PC-3 (cell line): ENCODE measurements at places on chromosomes 3 and 15. TPM values are rescaled to one million over a fixed set of nuclear protein-coding genes. Genes with fewer than 3 reads are reported as not detected.

GRCh38 chr3:42507252-42507651 is 4.8 kb downstream of the VIPR1 start:
- DNase-seq, result peak; percentile 61

- DNase-seq, result peak; percentile 45
These were observed 79.5 kb upstream of the BHLHE40 start for GRCh38 chr3:4899710-4900109.

DNA sequence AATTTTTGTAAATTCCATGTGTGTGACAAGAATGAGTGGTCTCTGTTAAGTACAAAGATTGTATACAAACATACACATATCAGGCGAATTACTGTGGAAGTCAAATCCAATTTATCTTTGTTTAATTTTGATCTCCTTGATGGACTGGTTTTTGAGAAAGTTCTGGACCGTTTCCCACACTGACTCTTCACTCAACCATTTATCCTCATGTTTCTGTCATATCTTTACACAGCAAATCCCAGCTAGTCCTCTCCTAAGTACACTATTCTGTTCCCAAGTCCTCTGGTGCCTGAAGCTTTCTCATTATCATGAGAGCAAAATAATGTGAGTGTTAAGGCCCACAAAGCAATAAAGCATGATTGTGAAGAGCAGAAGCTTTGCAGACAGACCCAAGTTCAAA is 189.9 kb downstream of the WNT5A start:
- DNase-seq, result no peak

DNA sequence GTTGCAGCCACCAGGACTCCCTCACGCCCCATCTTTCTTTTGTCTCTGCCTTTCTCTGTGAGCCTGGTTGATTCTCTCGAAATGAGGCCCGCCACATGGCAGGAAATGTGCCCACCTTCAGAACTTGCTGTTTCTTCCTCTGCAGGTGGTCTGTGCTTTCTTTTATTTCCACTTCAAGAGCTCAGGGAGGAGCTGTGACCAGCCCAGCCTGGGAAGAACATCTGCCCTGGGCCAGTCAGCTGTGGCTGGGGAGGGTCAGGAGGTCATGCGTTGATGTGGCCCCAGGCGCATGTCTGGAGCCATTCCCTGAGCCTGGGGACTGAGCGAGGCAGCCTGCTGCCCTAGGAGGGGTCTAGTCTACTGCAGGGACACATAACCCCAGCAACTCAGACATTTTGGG is 8.0 kb downstream of the FBLN2 start:
- DNase-seq, result no peak

DNA sequence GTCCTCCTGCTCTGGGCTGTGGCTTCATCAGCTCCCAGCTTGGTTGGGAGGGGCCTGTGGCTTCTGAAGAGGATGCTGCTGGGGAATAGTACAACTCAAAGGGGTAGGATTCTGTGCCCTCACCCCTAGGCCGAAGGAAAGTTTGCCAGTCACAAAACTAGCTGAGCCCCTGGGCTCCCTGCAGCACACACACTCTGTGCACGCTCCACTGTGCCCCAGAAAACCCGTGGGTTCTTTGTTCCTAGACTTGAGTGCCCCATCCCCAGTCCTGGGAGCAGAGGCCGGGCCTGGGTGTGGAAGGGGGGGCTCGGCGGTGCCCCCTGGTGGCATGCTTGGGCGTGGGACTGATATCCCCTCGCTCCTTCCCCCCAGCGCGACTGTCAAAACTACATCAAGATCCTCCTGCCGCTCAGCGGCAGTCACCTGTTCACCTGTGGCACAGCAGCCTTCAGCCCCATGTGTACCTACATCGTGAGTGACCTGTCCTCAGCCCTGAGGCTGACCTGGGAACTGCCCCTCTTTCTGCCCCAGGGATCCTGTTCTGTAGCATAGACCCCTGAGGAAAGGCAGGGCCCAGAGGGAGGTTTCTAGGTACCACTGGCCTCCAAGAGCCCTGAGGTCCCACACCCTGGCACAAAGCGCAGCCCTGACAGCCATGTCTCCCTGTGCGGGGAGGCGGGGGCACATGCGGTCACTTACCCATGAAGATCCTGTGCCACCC is 14.2 kb downstream of the CIB1 start:
- no peak for DNase-seq

DNA sequence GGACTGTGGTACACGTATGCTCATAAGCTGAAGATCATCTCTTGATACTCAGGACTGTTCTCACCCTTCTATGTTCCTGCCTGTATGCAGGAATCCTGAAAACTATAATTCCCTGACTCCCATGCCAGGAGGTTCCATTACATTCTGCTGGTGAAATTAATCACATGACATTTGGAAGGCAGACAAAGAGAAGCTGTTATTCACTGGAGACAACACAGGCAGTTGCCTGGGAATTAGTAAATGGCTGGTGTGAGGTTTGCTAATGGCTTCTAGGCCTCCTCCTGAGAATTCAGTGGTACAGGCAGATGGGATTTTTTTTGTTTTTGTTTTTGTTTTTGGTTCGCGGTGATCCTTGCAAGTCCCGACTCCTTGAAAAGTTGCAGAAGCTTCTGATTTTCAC is 91.4 kb downstream of the CTNNB1 start:
- DNase-seq, result no peak

- no peak for DNase-seq
These were observed 880.2 kb downstream of the ROBO1 start for GRCh38 chr3:78887547-78888011.

GRCh38 chr3:187640569-187641059 is 29.6 kb downstream of the SST start:
- DNase-seq, result no peak

DNA sequence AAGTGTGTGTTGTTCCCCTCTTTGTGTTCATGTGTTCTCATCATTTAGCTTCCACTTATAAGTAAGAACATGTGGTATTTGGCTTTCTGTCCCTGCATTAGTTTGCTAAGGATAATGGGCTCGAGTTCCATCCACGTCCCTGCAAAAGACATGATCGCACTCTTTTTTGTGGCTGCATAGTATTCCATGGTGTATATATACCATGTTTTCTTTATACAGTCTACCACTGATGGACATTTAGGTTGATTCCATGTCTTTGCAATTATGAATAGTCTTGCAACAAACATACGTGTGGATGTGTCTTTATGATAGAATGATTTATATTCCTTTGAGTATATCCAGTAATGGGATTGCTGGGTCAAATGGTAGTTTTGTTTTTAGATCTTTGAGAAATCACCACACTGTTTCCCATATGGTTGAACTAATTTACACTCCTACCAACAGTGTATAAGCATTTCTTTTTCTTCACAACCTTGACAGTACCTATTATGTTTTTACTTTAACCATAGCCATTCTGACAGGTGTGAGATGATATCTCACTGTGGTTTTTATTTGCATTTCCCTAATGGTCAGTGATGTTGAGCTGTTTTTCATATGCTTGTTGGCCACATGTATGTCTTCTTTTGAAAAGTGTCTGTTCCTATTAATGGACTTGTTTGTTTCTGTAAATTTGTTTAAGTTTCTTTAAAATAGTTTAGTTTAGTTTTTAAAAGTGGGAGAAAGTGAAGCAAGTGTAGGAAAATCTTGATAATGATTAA is 21.9 kb upstream of the SLC30A4 start:
- DNase-seq, result no peak

DNA sequence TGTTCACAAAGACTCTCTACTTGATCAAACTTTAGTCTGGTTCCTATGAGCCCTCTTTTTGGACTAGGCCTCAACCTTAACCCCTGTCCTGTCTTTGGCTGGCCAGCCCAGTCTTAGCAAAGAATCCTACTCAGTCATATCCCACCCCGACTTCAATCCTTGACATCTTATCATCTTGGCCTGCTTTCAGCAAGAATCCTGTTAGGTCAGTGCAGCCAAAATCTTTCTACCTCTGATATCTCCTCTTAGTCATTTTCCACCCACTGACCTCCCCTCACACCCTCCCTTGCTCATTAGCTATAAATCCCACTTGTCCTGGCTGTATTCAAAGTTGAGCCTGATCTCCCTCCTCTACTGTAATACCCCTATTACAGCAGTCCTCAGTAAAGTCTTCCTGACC is 286.1 kb downstream of the MAGI1 start:
- no peak for DNase-seq

GRCh38 chr3:117645561-117646242 is 936.1 kb downstream of the TUSC7 start:
- DNase-seq, result no peak

DNA sequence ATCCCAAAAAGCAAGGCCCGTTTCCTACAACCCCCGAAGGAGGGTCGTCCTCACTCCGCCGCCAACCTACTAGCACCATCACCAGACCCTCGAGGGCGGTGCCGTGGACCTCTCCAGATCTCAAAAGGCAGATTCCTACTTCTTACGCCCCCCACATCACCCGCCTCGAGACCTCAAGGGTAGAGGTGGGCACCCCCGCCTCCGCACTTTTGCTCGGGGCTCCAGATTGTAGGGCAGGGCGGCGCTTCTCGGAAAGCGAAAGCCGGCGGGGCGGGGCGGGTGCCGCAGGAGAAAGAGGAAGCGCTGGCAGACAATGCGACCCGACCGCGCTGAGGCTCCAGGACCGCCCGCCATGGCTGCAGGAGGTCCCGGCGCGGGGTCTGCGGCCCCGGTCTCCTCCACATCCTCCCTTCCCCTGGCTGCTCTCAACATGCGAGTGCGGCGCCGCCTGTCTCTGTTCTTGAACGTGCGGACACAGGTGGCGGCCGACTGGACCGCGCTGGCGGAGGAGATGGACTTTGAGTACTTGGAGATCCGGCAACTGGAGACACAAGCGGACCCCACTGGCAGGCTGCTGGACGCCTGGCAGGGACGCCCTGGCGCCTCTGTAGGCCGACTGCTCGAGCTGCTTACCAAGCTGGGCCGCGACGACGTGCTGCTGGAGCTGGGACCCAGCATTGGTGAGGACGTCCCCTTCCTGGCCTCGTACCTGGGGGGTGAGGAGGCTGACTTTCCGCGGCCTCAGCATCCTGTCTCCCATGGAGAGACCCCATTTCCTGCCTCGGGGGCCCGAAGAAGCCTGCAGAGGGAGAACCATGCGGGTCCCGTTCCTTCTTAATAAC is at the start of gene MYD88:
TSS of gene MYD88 (plus strand) at position 313 of the 842 bp plus-strand sequence. CDS start at position 353, 40 bp downstream.
- DNase-seq, result peak; percentile 62

DNA sequence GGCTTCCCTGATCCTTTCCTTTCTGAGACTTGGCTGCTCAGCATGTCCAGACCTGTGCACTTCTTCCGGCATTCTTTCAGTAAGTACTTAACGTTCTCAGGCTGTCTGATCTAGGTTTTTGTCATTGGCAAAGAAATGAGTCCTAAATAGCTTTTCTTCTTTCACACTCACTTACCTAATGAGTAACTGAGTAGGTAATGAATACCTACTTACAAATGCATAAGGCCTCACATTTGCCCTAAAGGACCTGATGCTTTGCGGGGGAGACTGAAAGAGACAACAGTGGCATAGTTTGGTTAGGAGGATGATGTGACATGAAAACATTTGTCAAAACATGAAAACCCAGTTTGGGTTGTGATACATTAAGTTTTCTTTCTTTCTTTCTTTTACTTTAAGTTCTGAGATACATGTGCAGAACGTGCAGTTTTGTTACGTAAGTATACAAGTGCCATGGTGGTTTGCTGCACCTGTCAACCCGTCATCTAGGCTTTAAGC is 516.7 kb upstream of the CFAP20DC start:
- DNase-seq, result no peak

DNA sequence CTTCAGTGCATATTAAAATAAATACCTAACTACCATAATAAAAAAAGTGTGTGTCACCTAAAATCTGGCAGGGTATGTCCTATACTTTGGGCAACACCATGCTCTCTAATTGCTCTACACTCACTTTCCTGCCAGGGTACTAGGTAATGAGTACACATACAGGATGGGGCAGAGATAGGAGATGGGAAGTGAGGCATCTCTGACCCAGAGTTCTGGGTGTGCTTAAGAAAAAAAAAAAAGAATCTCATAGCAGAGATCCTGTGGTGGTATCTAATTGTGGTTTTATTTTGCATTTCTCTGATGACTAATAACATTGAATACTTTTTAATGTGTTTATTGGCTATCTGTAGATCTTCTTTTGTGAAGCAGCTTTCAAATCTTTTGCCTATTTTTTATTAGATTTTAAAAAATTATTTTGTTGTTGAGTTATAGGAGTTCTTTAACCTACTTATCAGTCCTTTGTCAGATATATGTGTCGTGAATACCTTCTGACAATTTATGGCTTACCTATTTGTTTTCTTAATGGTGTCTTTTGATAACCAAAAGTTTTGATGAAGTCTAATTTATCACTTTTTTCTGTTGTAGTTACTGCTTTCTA is 48.0 kb downstream of the EEFSEC start:
- DNase-seq, result no peak

DNA sequence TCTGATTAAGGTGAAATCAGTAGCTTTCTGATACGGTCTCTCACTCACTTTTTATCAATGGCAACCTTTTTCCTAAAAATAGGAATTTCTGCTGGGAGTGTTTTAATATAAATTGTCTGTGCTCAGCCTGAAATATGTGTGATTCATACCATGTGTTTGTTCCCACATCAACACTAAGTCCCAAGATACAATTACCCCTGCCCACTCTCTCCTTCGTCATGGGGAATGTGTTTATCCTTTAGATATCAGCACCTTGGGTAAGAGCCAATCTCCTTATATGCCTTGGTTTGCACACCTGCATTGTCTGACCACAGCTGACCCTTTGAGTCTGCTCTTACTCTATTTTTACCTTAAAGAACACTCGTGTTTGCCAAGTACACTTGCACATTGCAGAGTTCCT is 356.4 kb downstream of the LPP start:
- DNase-seq, result peak; percentile 68

GRCh38 chr3:32890420-32891276 is 60.8 kb upstream of the CCR4 start:
- no peak for DNase-seq

DNA sequence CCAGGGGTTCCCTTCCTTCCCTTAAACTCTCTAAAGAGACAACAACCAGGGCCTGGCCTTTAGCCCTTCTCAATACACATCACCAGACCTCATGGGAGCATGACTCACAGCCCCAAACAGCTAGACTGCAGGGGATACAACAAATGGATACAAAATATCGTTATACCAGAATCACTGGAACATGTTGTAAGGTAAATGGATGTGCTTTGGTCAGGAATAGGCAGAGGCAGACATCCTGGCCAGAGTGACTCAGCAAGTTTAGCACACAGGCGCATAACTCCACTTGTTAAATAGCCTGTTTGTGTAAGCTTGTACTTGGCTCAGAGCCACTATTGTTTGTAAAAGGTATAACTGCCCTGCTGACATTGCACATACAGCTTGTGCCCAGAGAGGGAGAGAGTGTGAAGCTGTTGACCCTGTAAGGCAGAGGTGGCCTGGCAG is 18.3 kb downstream of the TMED3 start:
- DNase-seq, result peak; percentile 69

Gene HYKK
- total RNA-seq, result 2.9 and 7.3 TPM in 2 replicates

Gene CHDH
- total RNA-seq, result 3.2 and 5.1 TPM in 2 replicates

Gene DCBLD2
- total RNA-seq, result 265 and 307 TPM in 2 replicates

Gene TNFSF10
- 0.58 and 1.2 TPM in 2 replicates for total RNA-seq

Gene GALNT15
- not detected in 2 replicates for total RNA-seq

Gene ISLR2
- 0.22 TPM in 1 of 2 replicates, not detected in the other for total RNA-seq

Gene PLS1
- 18.7 and 20.1 TPM in 2 replicates for total RNA-seq

Gene CLEC3B
- total RNA-seq, result 1.8 TPM in 1 of 2 replicates, not detected in the other

Gene SLC9A9
- total RNA-seq, result 0.07 TPM in 1 of 2 replicates, not detected in the other

Gene PPP1R14D
- 0.33 TPM in 1 of 2 replicates, not detected in the other for total RNA-seq

Gene SH2D7
- total RNA-seq, result not detected in 2 replicates
